Subcutaneous adipose tissue (tissue), 4 donors: ENCODE measurements at places on chromosomes 3 and 15. TPM values are rescaled to one million over a fixed set of nuclear protein-coding genes. Genes with fewer than 3 reads are reported as not detected.

ASB14 gene
- total RNA-seq = not detected

NRG4 gene
- total RNA-seq = not detected

GOLGA8T gene
- not detected for total RNA-seq

DIS3L gene
- total RNA-seq = 64.5 TPM

CLDN18 gene
- not detected for total RNA-seq
